Foreskin melanocyte (primary cell): ENCODE measurements at places on chromosomes 11 and 22.

DNA sequence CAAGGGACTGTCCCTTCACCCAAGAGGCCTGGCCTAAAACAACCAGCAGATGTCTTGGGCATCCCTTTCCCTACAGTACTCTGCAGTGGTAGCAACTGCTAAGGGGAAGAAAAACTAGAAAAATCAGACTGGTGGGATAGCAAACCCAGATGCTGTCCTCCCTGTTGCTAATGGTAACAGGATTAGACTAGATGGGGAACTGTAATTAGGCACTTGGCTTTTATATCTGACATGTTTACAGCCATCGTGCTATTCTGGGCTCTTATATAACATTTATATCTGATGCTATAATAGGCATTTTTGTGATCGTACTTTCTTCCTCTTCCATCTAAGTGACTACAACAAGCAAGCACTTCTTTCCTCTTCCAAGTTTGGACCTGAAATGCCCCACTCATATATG, 316.7 kb downstream of the DLG2 start:
- no peak for DNase-seq

GRCh38 chr11:62889126-62889483, 8.4 kb downstream of the SLC3A2 start:
- no peak for DNase-seq

DNA sequence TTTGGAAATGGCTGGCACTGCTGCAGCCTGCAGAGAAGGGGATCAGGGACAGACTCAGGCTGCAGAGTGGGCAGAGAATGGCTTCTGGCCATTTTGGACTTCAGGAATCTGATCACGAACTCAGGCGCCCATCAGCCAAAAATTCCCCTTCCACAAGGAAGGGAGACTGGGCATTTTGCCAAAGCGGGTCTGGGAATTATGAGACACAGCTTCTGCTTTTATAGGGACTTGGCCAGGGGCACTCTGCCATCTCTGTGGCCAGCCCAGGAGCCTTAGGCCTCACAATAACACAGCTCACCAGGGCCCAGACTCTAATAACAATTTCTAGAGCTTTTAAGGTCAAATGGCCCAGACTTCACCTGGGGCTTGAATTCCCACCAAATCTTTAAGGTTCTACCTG, 74.7 kb downstream of the CHST1 start:
- DNase-seq: no peak

- DNase-seq: no peak
Measured at GRCh38 chr11:3074912-3075589, 17.8 kb upstream of the CARS1 start.

GRCh38 chr11:7555052-7555699, 41.4 kb downstream of the PPFIBP2 start:
- DNase-seq: no peak

DNA sequence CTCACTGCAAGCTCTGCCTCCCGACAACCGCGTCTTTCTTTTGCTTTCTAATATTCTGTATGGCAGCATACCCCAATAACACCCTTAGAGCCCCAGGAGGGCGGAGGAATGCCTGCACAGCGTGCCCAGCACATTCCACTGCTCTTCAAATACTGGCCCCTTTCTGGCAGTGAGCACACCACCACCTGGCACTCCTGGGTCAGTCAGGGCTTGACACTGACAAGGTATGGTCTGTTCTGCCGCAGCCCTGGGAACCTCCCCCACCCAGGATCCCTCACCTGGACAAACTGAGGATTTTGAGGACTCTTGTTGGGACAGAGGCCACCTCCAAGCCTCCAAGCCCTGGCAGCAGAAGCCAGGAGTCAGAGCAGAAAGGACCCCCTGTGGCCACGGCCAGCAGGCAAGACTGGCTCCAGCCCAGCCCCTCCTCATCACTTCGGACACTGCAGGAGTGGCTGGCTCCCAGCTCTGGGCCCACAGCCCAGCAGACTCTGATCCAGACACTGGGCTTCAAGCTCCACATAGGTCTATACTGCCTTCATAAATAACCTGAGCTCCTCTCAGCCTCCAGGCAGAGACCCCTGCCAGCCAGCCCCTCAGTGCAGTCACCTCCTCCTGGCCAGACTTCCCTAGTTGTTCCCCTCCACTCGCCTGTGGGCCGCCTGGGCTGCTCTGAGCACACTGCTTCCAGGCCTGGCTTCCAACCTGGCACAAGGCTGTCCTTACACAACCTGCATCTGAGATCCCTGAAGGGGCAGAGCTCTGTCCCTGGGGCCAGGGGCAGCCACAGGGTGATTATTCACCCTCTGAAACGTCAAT, 14.5 kb downstream of the CARS1 start:
- DNase-seq: no peak

DNA sequence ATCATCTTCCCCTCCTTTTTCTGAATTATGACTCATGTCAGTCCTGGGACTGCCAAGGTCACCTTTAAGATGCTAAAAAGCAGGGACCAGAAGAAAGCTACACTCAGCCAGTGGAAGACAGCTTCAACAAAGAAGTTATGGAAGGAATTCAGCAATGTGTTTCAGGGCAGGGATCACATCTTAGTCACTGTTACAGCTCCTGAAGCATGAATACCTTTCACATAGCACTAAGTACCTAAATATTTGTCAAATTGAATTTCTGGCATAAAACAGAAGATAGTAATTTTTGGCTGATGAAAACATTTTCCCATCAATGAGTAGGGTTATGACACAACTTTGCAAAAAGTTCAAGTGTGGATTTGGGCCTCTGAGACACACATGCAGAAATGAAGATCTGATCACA, 5.2 kb downstream of the DDB1 start:
- DNase-seq: no peak

DNA sequence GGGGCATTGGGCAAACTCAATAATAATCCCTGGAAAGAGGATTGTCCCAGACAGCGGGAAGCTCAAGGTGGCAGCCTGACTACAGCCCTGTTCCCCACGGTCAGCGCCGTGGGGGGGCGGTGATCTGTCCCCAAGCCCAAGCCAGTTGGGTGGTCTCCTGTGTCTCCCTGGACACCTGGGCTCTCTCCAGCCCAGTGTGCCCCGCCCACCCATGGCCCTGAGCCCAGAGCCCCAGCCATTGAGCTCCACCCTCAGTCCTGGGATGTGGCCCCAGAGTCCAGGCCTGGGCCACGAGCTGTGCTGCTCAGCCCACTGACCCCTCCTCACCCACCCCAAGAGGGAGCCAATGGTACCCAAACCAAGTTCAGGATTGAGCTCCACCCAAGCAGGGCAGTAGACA, 27.9 kb upstream of the PDE2A start:
- DNase-seq: no peak
